Fibroblast of skin of abdomen (primary cell): ENCODE measurements at places on chromosomes 7 and 10.

DNA sequence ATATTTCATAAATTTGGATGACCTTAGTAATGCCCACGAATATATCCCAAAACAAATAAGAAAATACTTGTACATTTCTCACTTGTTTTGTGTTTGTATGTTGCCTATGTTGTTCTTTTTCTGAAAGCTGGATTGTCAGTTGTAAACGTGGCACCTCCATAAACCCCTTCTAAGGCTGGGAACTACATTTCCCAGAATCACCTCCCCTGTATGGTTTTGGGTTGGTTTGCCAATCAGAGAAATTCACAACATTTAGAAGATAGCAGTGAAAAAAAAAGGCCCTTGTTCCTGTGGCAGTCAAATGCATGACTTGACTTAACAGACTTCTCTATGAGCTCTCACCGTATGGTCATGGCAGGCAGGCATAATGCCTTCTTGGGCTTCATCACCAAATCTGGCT is 676.3 kb upstream of the STEAP1 start:
- no peak for DNase-seq

DNA sequence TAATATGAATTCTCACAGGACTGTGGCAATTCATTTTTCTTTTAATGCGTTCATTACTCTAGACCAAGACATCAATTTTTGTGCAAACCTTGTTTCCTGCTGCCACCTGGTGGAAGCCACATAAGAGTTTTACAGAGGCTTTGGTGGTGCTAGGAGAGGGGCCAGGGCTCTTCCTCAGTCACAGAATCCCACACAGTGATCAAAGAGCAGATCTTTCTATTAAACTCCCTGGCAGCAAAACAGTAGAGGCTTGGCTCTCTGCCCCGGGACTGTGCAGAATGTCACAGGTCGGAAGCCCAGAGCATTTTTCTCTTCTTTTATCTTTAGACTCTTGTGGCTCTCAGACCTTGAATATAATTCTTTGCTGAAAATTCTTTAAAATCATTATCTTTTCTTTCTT is 506.4 kb upstream of the C7orf33 start:
- peak; percentile 66 for DNase-seq

GRCh38 chr10:132419538-132420468 is 22.8 kb downstream of the PWWP2B start:
- no peak for DNase-seq

GRCh38 chr7:21867226-21867625 is 78.5 kb downstream of the CDCA7L start:
- no peak for DNase-seq

DNA sequence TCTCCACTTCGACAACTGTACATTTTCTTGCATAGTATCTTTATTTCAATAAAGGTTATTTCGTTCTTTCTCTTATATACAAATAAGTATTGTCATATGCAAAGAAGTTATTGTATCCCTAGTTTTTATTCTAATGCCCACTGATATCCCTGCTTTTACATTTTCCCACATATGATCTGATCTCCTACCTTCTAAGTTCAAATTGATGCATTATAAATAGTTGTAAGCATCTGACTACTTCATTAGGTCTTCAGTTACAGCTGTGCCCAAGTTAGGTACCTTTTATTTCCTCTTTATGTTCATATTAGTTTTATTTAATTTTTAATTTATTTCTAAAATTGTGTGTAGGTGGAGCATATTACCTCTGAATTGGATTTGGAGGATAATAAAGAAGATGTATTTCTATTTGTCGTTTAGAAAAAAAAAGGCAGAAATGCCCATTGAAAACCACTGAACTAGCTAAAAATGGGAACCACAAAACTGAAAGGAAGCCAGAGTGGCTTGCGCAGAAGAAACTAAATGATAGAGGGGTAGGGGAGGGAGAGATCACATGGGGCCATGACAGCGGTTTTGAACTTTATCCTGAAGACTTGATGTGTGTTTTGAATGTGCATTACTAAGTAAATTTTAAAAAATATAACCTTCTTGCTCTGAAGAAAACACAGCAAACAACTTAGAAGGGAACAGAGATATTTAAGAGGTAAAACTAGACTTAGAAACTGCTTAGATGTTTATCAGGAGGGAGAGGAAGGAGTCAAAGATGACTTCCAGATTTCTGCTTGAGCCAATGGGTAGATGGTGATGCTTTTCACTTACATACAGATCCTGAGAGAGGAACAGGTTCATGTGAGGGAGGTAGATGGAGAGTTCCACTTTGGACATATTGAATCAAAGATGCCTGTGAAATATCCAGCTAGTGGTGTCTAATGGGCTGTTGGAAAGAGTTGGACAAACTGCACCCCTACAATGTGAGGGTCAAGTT is 9.3 kb upstream of the ZC3HAV1L start:
- DNase-seq, result no peak

GRCh38 chr7:73988197-73988596 is 39.8 kb upstream of the ELN start:
- no peak for DNase-seq

GRCh38 chr7:50347693-50348092 is 43.2 kb downstream of the IKZF1 start:
- no peak for DNase-seq

GRCh38 chr7:141023295-141023694 is 8.5 kb upstream of the MRPS33 start:
- DNase-seq, result no peak

DNA sequence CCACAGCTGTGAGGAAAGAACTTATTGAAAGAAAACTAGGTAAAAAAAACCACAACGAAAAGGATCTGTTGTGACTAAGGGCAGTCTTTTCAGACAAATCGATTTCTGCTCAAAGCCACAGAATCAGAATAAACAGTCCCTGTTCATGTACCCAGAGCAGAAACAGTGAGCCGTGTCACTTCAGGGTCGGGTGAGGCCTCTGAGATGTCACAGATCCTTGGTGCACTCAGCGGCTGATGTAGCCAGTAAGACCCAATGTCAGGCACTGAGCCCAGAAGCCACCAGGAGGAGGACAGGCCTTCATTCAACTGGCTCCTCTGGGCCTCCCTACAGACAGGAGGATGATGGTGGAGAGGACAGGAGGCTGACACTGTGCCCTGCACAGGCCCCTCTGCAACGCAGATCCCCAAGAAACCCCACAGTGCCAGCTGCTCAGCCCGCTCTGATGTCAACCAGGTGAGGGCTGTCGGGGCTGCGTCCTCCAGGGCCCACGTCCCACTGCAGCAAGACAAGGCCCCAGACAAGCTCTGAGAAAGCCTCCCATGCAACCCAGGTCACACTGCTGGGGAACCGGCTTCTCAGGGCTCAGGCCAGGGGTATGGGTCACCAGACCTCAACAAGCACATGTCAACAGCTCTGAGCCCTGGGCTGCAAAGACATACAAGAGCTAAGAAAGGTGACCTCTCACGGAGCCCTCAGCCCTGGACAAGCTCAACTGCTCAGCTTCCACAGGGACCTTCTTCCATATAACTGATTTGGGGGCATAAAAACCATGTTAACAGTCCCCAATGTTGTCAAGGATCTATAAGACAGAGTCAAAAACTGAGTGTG is 190.6 kb downstream of the PARD3 start:
- no peak for DNase-seq

DNA sequence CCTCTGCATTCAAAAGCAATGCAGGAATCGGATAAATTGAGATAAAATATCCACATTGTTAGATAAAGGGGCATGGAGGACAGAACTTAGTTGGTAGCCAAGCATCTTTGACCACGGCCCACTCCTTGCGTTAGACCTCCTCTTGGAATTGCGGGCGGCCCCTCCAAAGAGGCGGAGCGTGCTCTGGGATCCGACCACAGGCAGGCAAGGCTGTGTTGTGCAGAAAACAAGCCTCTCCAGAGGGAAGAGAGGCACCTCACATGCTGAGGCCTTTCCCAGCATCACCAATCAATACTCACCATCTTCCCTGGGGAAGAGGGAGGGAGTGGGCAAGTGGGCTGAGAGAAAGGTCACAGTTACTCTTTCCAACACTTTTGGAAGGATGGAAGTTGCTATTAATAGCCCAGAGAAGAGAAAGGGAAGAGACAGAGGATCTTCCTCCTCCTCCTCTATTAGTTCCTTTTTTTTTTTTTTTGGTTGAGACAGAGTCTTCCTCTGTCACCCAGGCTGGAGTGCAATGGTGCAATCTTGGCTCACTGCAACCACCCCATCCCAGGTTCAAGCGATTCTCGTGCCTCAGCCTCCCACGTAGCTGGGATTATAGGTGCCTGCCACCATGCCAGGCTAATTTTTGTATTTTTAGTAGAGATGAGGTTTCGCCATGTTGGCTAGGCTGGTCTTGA is 49.7 kb upstream of the NRF1 start:
- no peak for DNase-seq

GRCh38 chr10:44435196-44435595 is 50.3 kb upstream of the CXCL12 start:
- DNase-seq, result no peak

- no peak for DNase-seq
These were observed 56.2 kb downstream of the SEMA3A start for GRCh38 chr7:84138411-84138810.

DNA sequence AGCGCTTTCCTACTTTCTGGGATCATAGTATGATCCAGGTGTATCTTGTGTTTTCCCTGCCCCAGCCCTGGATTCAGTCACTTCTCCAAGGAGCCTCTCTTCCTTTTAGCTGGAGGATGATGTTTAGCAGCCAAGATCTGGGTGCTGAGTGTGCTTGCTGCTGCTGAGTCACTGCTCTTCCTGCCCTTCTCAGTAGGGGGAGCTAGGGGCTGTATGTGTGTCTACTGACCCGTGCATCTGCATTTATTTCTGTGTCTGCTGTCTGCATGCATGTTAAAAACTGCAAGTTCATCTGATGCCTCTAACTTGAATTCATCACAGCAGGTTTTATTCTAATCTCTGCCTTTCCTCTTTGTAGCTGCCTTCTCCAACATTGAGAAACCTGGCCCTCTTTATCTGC is 31.6 kb downstream of the MGMT start:
- DNase-seq, result no peak

GRCh38 chr10:9707216-9707615 is 1310.5 kb upstream of the CELF2 start:
- no peak for DNase-seq

- DNase-seq, result no peak
These were observed 849 bp downstream of the LRRN3 start for GRCh38 chr7:111091593-111092358.

- DNase-seq, result no peak
These were observed 116.9 kb downstream of the LRMDA start for GRCh38 chr10:75548356-75548755.

DNA sequence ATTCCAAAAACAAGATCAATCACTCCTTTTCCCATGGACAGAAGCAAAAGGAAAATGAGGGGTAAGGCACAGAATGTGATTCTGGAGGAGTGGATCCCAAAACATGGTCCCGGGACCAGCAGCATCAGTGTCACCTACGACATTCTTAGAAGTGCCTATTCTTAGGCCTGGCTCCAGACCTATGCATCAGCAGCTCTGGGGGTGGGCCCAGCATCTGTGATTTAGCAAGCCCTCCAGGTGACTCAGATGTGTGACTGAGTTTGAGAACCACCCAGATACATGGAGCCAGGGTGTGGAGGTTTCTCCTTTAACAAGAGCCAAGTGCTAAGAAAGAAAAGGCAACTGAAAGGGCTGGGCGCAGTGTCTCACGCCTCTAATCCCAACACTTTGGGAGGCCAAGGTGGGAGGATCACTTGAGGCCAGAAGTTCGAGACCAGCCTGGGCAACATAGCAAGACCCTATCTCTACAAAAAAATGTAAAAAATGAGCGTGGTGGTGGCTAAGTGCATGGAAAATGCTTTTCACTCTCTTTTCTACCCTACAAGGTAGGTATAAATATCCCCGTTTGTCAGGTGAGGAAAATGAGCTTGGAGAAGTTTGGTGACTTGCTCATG is 17.1 kb upstream of the ARPC1A start:
- DNase-seq, result no peak

- no peak for DNase-seq
These were observed 157.4 kb downstream of the NXPH1 start for GRCh38 chr7:8590791-8591190.

DNA sequence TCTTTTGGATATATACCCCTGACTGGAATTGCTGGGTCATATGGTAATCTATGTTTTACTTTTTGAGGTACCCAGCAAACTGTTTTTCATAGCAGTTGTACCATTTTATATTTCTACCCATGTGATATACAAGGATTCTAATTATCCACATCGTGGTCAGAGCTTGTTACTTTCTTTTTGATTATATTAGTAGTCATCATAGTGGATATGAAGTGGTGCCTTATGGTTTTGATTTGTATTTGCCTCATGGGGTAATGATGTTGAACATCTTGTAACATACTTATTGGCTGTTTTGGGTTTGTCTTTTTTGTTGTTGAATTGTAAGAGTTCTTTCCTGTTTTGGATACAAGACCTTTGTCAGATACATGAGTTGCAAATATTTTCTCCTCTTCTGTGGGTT is 51.7 kb downstream of the MAPK8 start:
- DNase-seq, result no peak

- no peak for DNase-seq
These were observed 309.2 kb upstream of the ZMIZ1 start for GRCh38 chr10:78759456-78760120.

DNA sequence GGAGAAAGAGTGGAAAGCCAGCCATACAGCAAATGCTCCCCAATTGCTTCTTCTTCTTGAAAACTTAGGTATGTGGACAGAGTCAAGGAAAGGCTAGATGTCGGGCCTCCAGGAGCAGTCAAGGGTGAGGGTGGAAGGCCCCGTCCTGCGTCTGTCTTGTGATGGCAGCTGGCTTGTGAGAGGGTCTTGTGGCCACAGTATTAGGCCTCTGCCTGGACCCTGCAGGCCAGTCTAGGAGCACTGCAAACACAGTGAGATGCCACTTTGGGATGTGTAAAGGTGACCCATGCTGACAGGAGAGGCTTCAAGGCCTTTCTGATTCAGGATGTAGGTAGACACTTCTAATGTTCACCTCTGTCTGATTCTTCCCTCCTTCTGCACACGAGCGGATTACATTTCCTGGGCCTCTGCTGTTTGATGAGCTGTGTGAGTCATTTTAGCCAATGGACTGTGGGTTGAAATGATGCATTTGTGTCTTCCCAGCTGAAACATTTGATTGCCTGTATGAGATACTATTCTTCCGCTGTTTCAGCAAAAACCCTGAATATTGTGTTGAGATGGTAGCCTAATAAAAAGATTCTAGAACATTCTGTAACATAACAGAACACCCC is 135.4 kb downstream of the EMX2 start:
- peak; percentile 55 for DNase-seq

- no peak for DNase-seq
These were observed 52.2 kb downstream of the FIGNL1 start for GRCh38 chr7:50397971-50398324.

GRCh38 chr7:130699686-130700085 is 13.3 kb upstream of the TSGA13 start:
- DNase-seq, result no peak

- no peak for DNase-seq
These were observed 91.7 kb upstream of the ADCY1 start for GRCh38 chr7:45482451-45482850.

- DNase-seq, result peak; percentile 94
These were observed 188.9 kb downstream of the ADAM12 start for GRCh38 chr10:126199221-126199998.
